Activated B cell treated with CpG ODN at 0.5 μM for 24 hours (primary cell): ENCODE measurements at places on chromosomes 6 and 20. TPM values are rescaled to one million over a fixed set of nuclear protein-coding genes. Genes with fewer than 3 reads are reported as not detected.
A peak's percentile ranks its signal among the peaks of the same experiment; 100 is the strongest.

DNA sequence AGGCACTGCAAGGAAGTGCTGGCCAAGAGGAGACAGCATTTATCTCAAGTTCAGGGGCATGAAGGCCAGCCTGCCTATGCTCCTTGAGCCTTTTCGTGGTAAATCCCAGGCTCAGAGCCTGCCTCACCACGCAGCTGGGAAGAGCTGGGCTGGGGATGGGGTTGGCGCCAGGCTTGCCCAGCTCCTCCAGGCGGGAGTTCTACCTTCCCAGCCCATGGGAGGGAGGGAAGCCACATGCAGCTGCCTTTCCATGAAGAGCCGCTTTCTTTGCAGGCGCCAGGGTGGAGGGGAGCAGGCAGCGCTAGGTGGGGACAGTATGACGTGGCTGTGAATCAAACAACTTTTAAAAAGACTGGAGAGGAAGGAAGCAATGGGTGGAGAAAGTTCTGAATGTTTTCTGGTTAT is 19.5 kb upstream of the SIRT5 start:
- H3K27ac ChIP-seq = no peak overlapping the region
- H3K4me3 ChIP-seq = no peak overlapping the region
- no peaks in the 10 kb centered on the region for H3K36me3 ChIP-seq
- DNase-seq = no peak
- H3K4me1 ChIP-seq = no peaks in the 10 kb centered on the region

- H3K4me3 ChIP-seq = no peak overlapping the region
- DNase-seq = no peak
- peaks cover 6% of the 10 kb centered on the region for H3K36me3 ChIP-seq
- H3K4me1 ChIP-seq = peaks cover 16% of the 10 kb centered on the region
These were observed 39.2 kb downstream of the MUC22 start for GRCh38 chr6:31049518-31049917.

DNA sequence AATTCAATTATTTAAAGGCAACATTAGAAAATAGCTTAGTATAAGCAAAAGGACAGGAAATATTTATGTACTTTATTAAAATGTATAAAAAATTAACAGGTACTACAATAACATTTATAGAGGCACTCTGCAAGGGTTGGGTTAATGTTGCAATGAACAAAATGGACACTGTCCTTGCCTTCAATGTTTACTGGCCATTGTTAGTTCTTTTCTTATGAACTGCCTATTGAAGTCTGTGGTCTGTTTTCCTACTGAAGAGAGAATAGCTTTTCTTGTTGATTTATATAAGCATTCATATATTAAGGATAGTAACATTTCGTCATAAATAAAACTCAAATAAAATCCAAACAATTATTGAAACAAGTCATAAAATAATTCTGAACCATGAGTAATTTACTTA is 135.3 kb upstream of the BEND6 start:
- no peaks in the 10 kb centered on the region for H3K36me3 ChIP-seq
- H3K4me1 ChIP-seq = no peaks in the 10 kb centered on the region
- H3K27ac ChIP-seq = no peak overlapping the region
- H3K4me3 ChIP-seq = no peak overlapping the region
- DNase-seq = no peak

DNA sequence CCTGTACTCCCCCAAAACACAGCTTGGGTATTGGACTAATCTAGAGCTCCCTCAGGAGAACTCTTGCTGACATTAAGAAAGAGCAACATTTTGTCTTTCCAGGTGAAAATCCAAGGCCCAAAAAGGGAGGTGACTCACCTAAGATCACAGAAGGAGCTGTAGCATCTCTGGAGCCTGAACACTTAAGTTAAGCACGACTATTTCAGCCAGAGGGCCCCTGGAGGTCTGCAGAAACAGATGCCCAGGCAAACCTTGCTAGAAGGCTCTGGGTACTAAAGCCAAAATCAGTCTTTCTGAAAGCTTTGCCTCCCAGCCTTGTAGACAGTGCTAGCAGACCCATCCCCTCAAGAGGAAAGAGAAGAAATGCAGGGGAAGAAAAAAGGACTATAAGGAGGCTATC is 8.8 kb downstream of the EDN1 start:
- no peak for DNase-seq
- H3K36me3 ChIP-seq = peaks cover 5% of the 10 kb centered on the region
- H3K4me1 ChIP-seq = no peaks in the 10 kb centered on the region
- no peak overlapping the region for H3K27ac ChIP-seq
- H3K27me3 ChIP-seq = peaks cover 5% of the 10 kb centered on the region

The FOXP4 gene
- 37.8 and 40.7 TPM in 2 replicates for total RNA-seq

GRCh38 chr6:82374516-82374915 is 10.9 kb downstream of the TPBG start:
- H3K4me3 ChIP-seq = no peak overlapping the region
- no peak for DNase-seq
- H3K4me1 ChIP-seq = no peaks in the 10 kb centered on the region

DNA sequence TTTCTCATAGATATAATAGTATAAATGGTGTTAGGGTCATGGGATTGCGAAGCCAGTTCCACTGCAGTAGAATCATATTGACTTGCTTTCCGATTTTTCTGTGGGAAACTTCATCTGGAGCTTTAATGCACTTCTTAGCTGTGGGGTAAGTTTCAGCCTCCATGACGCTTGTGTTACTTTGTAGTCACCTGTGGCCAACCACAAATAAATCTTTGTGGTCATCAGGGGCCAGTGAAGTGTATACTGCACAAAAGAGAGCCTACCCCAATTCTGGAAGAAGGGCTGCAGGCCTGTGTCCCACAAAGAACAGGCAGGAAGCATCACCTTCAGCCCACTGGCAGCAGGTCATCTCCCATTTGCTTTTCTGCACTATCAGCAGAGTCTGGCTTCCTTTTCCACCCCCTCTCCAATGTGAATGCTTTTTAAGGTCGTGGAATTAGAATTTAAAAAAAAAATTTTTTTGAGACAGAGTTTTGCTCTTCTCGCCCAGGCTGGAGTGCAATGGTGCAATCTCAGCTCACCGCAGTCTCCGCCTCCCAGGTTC is 32.0 kb downstream of the MTHFD1L start:
- H3K36me3 ChIP-seq = peaks cover 26% of the 10 kb centered on the region
- H3K27me3 ChIP-seq = no peaks in the 10 kb centered on the region
- H3K4me3 ChIP-seq = no peak overlapping the region

The C6orf15 gene
- total RNA-seq = not detected in 2 replicates

GRCh38 chr6:110036408-110037302 is 58.5 kb downstream of the GPR6 start:
- no peaks in the 10 kb centered on the region for H3K36me3 ChIP-seq
- H3K27ac ChIP-seq = no peak overlapping the region
- no peak overlapping the region for H3K4me3 ChIP-seq
- H3K27me3 ChIP-seq = no peaks in the 10 kb centered on the region
- DNase-seq = no peak
- H3K4me1 ChIP-seq = peaks cover 11% of the 10 kb centered on the region

- H3K4me3 ChIP-seq = no peak overlapping the region
- H3K36me3 ChIP-seq = no peaks in the 10 kb centered on the region
- no peaks in the 10 kb centered on the region for H3K4me1 ChIP-seq
- no peak overlapping the region for H3K27ac ChIP-seq
These were observed 283.4 kb downstream of the HAO1 start for GRCh38 chr20:7656687-7657467.

The VGLL2 gene
- not detected in 2 replicates for total RNA-seq

- no peaks in the 10 kb centered on the region for H3K4me1 ChIP-seq
- no peak for DNase-seq
- peaks cover 6% of the 10 kb centered on the region for H3K27me3 ChIP-seq
- no peak overlapping the region for H3K27ac ChIP-seq
- H3K4me3 ChIP-seq = no peak overlapping the region
- H3K36me3 ChIP-seq = no peaks in the 10 kb centered on the region
These were observed 9.0 kb upstream of the HINT3 start for GRCh38 chr6:125947615-125948014.

DNA sequence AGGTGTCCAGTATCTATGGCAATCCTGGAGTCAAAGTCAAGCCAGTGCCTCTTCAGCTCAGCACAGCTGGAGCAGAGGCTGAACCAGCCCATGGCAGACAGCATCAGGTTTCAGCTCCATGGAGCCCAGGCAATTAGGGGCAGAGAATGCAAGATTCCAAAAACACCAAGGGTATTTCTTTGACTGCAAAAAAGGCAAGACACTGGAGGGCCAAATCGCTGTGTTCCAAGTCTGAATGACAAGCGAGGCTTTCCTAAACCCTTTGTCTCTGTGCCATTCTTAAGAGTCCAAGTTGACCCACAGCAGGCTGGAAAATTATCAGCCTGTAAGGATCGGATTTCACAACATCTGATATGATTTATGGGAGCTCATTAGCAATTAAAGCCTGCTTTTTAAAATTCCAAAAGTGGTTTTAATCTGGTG is 49.7 kb upstream of the TGM3 start:
- no peaks in the 10 kb centered on the region for H3K36me3 ChIP-seq
- no peak overlapping the region for H3K27ac ChIP-seq
- no peak overlapping the region for H3K4me3 ChIP-seq
- no peak for DNase-seq

- H3K4me1 ChIP-seq = peaks cover 31% of the 10 kb centered on the region
- peak overlapping the region; percentile 42 for H3K4me3 ChIP-seq
- H3K36me3 ChIP-seq = peaks cover 14% of the 10 kb centered on the region
These were observed 1.7 kb downstream of the STXBP5 start for GRCh38 chr6:147205690-147206600.

GRCh38 chr20:8424010-8424409 is 291.9 kb downstream of the PLCB1 start:
- H3K27me3 ChIP-seq = no peaks in the 10 kb centered on the region
- H3K4me3 ChIP-seq = no peak overlapping the region
- DNase-seq = no peak

GRCh38 chr6:164107297-164107995 is 692.9 kb downstream of the QKI start:
- no peaks in the 10 kb centered on the region for H3K4me1 ChIP-seq
- H3K27me3 ChIP-seq = peaks cover 9% of the 10 kb centered on the region
- DNase-seq = no peak

DNA sequence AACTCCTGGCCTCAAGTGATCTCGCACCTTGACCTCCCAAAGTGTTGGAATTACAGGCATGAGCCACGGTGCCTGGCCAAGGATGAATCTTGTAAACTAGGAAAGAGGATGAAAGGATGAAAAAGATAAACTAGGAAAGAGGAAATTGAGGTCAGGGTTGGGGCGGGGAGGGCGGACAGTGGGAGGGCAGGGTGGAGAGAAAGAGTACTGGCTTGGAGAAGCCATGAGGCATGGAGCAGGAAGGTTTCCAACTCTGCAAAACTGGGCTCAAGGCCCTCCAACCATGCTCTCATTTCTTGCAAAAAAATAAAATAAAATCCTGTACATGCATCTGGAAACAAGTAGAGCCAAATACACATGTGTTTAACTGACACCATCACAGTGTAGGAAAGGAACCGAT is 256.6 kb upstream of the SGK1 start:
- H3K36me3 ChIP-seq = no peaks in the 10 kb centered on the region
- peaks cover 9% of the 10 kb centered on the region for H3K4me1 ChIP-seq
- H3K4me3 ChIP-seq = no peak overlapping the region
- no peak for DNase-seq
- no peak overlapping the region for H3K27ac ChIP-seq

DNA sequence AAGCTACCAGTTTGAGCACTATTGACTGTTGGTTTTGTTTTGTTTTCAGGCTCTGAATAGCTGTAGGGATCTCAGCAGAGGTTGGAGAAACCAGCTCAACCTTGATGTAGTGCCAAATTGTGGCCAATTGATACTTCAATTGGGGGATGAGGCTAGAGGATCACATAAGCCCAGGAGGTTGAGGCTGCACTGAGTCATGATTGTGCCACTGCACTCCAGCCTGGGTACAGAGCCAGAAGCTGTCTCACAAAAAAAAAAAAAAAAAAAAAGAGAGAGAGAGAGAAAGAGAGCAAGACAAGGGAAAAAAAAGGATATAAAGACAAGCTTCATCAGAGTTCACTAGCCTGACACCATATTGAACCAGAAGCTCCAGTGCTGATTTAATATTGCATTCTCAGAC is 702.1 kb downstream of the FRK start:
- H3K27ac ChIP-seq = no peak overlapping the region
- H3K4me3 ChIP-seq = no peak overlapping the region
- H3K4me1 ChIP-seq = no peaks in the 10 kb centered on the region
- DNase-seq = no peak
- H3K27me3 ChIP-seq = no peaks in the 10 kb centered on the region
- no peaks in the 10 kb centered on the region for H3K36me3 ChIP-seq

GRCh38 chr20:37360391-37361115 is 14.6 kb downstream of the SRC start:
- DNase-seq = no peak
- H3K27ac ChIP-seq = no peak overlapping the region
- H3K4me1 ChIP-seq = peaks cover 39% of the 10 kb centered on the region
- no peak overlapping the region for H3K4me3 ChIP-seq
- peaks cover 9% of the 10 kb centered on the region for H3K36me3 ChIP-seq

The HEY2 gene
- not detected in 2 replicates for total RNA-seq

GRCh38 chr6:83917001-83917400 is 57.5 kb downstream of the CYB5R4 start:
- H3K36me3 ChIP-seq = peaks cover 47% of the 10 kb centered on the region
- H3K4me3 ChIP-seq = no peak overlapping the region
- DNase-seq = no peak
- peaks cover 27% of the 10 kb centered on the region for H3K4me1 ChIP-seq

GRCh38 chr20:10179574-10180298 is 38.9 kb upstream of the SNAP25 start:
- H3K36me3 ChIP-seq = no peaks in the 10 kb centered on the region
- no peaks in the 10 kb centered on the region for H3K4me1 ChIP-seq
- H3K27ac ChIP-seq = no peak overlapping the region
- H3K27me3 ChIP-seq = peaks cover 2% of the 10 kb centered on the region
- no peak for DNase-seq

The CST5 gene
- not detected in 2 replicates for total RNA-seq

GRCh38 chr6:143395699-143396098 is 54.8 kb downstream of the ADAT2 start:
- H3K4me3 ChIP-seq = no peak overlapping the region
- DNase-seq = no peak
- no peaks in the 10 kb centered on the region for H3K36me3 ChIP-seq
- H3K27ac ChIP-seq = no peak overlapping the region
- H3K4me1 ChIP-seq = peaks cover 4% of the 10 kb centered on the region

DNA sequence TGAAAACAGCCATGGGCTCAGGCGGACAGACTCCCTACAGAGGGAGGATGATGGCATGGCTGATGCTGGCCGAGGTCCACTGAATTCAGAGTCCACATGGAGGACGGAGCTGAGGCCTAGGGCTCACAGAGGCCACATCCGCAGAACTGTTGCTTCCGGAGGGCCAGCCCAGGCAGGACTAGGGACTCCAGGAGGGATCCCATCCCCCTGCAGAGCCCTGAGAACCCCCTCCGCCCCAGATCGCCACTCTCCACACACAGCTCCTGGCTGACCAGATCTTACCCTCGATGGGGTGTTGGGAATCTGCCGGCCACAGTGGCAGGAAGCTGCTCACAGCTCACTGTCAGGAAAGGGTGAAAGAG is 399.2 kb downstream of the TAF4 start:
- no peaks in the 10 kb centered on the region for H3K4me1 ChIP-seq
- no peak overlapping the region for H3K4me3 ChIP-seq
- no peak overlapping the region for H3K27ac ChIP-seq
- no peaks in the 10 kb centered on the region for H3K36me3 ChIP-seq
- no peaks in the 10 kb centered on the region for H3K27me3 ChIP-seq

DNA sequence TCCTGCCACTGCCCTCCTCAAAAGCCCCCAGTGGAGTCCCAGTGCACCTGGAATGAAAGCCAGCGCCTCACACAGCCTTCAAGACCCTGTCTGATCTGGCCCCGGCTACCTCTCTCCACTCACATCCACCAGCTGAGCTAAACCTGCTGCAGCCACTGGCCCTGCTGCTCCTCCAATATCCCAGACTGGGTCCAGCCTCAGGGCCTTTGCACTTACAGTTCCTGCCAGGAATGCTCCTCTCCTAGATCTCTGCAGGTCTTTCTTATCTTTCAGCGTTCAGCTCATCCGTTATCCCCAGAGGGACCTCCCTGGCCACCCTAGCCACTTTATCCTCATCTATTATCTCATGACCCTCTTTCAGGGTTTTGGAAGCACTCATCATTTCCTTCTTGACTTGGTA is 68.8 kb downstream of the KCNB1 start:
- H3K4me1 ChIP-seq = no peaks in the 10 kb centered on the region
- H3K27me3 ChIP-seq = peaks cover 25% of the 10 kb centered on the region
- H3K27ac ChIP-seq = no peak overlapping the region

The SNAP91 gene
- not detected in 2 replicates for total RNA-seq
